ENCODE measurements at places on chromosomes 6 and 20.

- peak; percentile 68 for DNase-seq
Observed at GRCh38 chr20:38222231-38222922, 38.2 kb downstream of the KIAA1755 start.

DNA sequence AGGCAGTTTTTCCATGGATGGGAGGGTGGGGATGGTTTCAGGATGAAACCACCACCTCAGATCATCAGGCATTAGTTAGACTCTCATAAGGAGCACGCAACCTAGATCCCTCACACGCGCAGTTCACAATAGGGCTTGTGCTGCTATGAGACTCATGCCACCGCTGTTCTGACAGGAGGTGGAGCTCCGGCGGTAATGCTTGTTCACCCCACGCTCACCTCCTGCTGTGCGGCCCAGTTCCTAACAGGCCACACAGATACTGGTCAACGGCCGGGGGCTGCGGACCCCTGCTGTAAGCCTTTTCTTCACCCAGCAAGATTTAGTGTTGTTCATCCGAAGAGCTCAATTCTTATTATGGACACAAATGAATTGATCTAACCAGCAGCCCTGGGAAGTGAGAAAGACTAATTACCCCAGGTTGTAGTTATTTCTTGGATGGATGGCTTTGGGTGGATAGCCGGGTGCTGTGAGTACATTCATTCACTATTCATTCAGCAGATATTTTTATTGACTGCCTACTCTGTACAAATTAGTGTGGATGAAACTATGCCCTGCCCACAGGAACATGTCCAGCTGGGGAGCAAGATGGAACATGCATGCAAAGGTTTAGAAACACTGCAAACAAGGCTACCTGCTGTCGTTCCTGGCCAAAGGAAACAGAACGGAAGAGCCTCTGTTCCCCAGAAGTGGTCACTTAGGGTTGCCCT is 57.2 kb downstream of the RIOK1 start:
- no peak for DNase-seq

- DNase-seq = no peak
Observed at GRCh38 chr6:66623050-66623449, 916.0 kb upstream of the EYS start.

DNA sequence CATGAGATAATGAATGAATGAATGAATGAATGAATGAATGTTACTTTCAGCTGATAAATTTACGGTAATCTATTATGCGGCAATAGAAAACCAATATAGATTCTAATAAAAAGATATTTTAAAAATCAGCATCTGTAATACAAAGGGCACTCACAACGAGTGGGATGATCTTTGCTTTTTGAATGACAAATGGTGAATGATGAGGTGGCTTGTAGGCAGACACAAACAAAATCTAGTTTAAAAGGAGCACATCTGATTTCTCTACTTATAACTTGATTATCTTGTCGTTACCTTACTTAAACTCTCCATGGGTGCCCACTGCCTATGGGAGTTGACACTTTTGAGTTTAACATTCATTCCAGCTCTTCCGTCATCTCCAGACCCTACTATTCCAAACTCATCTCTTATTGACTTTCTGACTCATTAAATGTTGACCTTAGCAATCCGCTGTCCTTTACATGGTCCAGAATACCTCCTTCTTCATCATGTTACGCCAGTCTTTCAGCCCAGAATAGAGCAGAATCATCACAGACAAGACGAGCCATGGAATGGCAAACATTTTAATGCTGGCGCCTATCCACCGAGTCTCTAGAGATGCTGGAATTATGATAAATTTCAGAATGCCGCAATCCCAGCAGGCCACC is 41.3 kb downstream of the NHLRC1 start:
- DNase-seq = no peak

- DNase-seq = no peak
Observed at GRCh38 chr6:33915134-33915533, 111.3 kb upstream of the MLN start.

GRCh38 chr6:155121699-155122098 is 126.6 kb downstream of the TIAM2 start:
- DNase-seq = no peak

- DNase-seq = no peak
Observed at GRCh38 chr6:7101290-7101689, 6.5 kb upstream of the RREB1 start.

- DNase-seq = no peak
Observed at GRCh38 chr6:127207591-127208120, 59.0 kb upstream of the RNF146 start.

DNA sequence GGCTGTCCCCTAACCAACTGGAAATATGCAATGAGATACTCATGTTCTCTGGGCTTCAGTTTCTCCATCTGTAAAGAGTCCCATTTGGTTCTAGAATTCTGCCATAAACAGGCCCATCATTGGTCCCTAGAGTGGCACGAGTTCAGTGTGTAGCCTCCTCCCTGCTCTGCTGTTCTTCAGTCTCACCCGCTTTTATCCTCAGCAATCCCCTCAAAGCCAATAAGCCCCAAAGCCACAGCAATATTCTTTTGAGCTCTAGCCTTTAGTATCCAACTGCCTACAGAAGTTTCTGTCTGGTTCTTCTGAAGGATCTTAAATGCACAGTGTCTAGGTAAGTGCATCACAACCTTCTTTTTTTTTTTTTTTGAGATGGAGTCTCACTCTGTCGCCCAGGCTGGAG is 9.8 kb upstream of the MRPS18A start:
- no peak for DNase-seq

- DNase-seq = no peak
Observed at GRCh38 chr6:32151863-32152768, at the start of gene PRRT1. Gene PRRT1, minus strand, starts transcription at chr6:32151939. Its CDS starts 112 bp downstream, at chr6:32151827.

GRCh38 chr6:26383624-26384417 is 913 bp downstream of the BTN2A2 start:
- peak; percentile 28 for DNase-seq

DNA sequence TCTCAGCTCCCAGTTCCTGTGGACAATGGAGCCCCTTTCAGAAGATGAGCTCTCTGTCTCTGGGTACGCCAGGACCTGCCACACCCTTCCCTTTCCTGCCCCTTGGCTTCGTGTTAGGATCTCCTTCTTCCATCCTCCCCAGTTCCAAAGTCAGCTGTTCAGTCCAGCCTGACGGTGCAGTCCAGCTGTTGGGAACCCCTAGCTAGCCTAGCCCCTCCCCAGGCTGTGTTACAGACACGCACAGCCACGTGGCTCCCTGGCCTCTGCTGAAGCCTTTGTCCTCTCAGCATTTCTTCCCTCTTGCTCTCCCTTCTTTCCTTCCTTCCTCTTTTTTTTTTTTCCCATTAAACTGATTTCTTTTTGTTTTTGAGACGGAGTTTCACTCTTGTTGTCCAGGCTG is 12.4 kb upstream of the TFAP2C start:
- no peak for DNase-seq

DNA sequence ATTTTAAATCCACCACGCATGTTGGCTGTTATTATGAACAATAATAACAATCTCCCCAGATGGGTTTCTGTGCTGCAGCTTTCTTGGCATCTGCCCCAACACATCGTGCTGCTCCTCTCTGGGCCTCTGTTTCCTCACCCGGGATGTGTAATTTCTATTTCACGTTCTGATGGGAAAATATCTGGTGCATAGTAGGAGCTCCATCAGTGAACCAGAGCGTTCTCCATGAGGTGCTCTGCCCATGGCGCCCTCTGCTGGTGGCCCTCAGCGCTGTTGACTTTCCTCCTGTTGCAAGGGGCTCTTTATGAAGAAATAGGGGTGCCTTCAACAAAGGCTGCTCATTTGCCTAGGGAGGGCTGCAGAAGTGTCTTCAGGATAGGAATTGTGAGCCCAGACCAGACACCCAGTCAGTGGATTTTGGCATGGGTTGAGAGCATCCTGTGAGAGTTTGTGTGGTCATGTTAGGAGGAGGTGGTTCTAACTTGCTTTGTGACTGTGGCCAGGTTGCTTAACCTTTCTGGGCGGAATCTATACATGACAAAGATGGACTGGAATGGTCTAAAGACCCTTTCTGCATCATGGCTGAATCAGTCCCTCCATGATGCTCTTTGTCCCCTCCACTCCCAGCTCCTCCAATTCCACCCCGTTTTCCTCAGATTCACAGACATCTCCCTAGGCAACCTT is 8.1 kb downstream of the SCRT2 start:
- peak; percentile 67 for DNase-seq

- DNase-seq = no peak
Observed at GRCh38 chr20:47018381-47018780, 123.7 kb downstream of the EYA2 start.

Measured in activated CD4-positive, alpha-beta memory T cell treated with anti-CD3 and anti-CD28 coated beads, Interleukin-2, amount 10 ng/mL, durations not matched to agents 7 days and 5 days (primary cell).